Activated B cell treated with CpG ODN at 0.5 μM for 24 hours (primary cell): ENCODE measurements at places on chromosomes 2 and 18. TPM values are rescaled to one million over a fixed set of nuclear protein-coding genes. Genes with fewer than 3 reads are reported as not detected.
A peak's percentile ranks its signal among the peaks of the same experiment; 100 is the strongest.

The RPS27A gene
- total RNA-seq, result 1,833 and 2,316 TPM in 2 replicates

The REG1B gene
- not detected in 2 replicates for total RNA-seq

GRCh38 chr2:203238292-203238703 lies 520 bp upstream of the CYP20A1 start:
- peaks cover 29% of the 10 kb centered on the region for H3K36me3 ChIP-seq
- H3K4me1 ChIP-seq, result peaks cover 32% of the 10 kb centered on the region
- no peak for DNase-seq
- peak overlapping the region; percentile 96 for H3K4me3 ChIP-seq
- peak overlapping the region; percentile 95 for H3K27ac ChIP-seq

GRCh38 chr2:74444498-74445318 lies 3.0 kb upstream of the RTKN start:
- H3K27ac ChIP-seq, result no peak overlapping the region
- peaks cover 18% of the 10 kb centered on the region for H3K27me3 ChIP-seq
- no peaks in the 10 kb centered on the region for H3K36me3 ChIP-seq
- peaks cover 23% of the 10 kb centered on the region for H3K4me1 ChIP-seq
- no peak for DNase-seq

- no peak for DNase-seq
- peaks cover 4% of the 10 kb centered on the region for H3K27me3 ChIP-seq
- H3K27ac ChIP-seq, result no peak overlapping the region
- no peaks in the 10 kb centered on the region for H3K4me1 ChIP-seq
- no peak overlapping the region for H3K4me3 ChIP-seq
These were observed 43.3 kb downstream of the CACNB4 start for GRCh38 chr2:152055366-152056108.

The WNT10A gene
- 26.9 and 31.8 TPM in 2 replicates for total RNA-seq

GRCh38 chr2:74952575-74952974 lies 5.9 kb upstream of the POLE4 start:
- DNase-seq, result no peak
- H3K27me3 ChIP-seq, result no peaks in the 10 kb centered on the region
- H3K27ac ChIP-seq, result peak overlapping the region; percentile 38
- H3K36me3 ChIP-seq, result peaks cover 75% of the 10 kb centered on the region
